ENCODE measurements at places on chromosomes 3 and 15.

GRCh38 chr3:154602241-154602640, 172.3 kb upstream of the GPR149 start:
- DNase-seq: no peak

DNA sequence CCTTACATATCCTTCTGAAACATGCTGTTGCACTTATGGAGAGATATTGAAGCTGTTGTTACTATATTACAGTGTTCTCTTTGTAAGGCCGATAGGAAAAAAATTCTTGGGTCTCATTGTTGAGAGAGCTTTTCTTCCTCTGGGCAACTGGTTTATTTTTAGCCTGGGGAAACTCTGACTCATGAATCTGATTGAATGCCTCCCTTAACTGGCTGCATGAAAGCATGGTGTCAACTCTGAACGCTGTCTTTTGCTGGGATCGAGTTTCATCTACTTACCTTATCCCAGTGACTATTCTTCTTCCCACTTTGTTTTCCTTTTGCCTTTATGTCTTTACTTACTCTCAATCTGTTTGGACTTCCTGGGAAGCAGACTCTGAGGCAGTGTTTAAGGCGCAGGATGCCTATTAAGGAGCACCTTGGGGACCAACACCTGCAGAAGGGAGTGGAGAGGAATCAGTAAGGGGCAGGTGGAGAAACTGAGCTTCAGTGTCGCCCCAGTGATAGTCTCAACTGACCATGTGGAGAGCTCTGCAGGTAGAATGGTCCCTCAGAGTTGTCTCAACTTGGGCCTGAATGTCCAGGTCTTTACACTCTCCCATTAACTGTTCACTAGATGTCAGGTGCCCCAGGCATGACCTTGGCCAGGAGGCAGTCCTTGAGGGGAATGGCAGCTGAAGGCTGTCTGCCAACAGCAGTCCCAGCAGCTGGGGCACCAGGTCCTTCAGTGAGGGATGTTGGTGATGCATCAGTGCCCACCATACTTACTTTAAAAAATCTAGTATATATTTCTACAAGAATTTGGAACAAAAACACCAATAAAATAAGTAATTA, 88.9 kb upstream of the CCNL1 start:
- DNase-seq: no peak

DNA sequence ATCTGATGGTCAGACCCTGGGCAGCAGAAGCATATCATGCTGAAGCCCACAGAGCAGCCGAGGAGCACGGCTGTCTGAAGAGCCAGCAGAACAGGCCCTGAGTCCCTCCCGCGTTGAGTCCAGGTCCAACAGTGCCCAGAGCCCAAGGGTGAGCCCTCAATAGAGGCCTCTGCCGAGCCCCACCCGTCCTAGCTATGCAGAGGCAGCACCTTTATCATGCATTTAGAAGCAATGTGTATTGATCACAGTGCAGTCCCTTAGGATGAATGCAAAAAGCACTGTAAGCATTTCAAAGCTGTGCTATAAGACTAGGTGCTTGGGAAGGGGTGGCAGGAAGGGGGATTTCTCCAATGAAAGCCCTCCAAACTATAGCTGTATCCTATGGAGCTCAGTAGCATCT, 208.5 kb downstream of the GABRB3 start:
- DNase-seq: no peak

GRCh38 chr15:95298729-95299128, 1031.8 kb upstream of the NR2F2 start:
- DNase-seq: no peak

GRCh38 chr3:184354121-184354728, 7.2 kb downstream of the CLCN2 start:
- DNase-seq: peak; percentile 64

- DNase-seq: no peak
Observed at GRCh38 chr3:145359040-145359439, 801.9 kb downstream of the PLOD2 start.

GRCh38 chr15:57401546-57401945, 25.2 kb downstream of the CGNL1 start:
- no peak for DNase-seq

- no peak for DNase-seq
Observed at GRCh38 chr3:47225310-47225906, 57.2 kb downstream of the KIF9 start.

DNA sequence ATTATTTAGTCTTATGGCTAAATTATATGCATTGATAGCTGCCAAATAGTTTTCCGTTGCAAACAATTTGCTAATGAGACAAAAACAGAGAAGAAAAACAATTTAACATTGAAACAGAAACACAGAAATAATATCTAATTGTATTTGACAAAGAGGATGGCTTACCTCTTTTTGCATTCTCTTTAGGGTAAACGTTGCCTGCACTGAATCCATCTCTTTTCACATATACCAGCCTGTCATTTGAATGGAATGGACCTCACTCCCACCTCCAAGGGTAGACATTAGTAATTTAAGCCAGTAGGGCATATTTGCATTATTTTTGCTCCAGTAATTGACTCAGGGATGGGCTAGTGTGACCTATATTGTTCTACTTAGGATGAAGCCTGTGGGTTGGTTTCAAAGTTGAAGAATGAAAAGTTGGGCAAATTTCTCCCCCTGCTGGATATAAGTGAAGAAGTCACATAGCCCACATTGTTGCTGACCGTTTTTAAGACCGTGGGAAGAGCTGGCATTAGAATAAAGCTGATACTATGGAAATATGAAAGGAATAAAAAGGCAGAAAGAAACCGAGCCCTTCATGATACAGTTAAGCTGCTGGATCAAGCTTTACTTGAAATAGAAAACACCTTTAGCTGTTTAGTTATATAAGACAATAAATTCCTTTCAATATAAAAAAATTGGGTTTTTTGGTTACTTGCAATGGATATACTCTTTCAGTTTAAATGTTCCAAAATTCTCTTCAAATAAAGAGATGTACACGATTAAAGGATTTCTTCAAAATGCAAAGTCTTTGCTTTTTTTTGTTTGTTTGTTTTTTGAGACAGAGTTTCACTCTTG, 26.9 kb downstream of the PIERCE2 start:
- no peak for DNase-seq

DNA sequence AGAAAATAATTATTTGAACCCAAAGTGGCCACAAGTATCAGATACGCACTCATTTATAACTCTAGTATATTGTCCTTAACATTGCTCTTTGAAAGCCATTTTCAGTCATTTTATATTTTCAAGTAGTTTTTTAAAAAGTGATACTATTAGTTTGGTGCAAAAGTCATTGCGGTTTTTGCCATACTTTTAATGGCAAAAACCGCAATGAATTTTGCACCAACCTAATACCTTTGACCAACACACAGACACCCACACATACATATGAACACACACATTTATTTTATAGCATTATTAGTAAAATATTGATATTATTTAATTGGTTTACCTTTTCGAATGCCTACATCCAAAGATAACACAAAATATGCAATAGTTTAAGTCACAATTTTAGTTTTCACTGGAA, 154.3 kb downstream of the EPHA3 start:
- DNase-seq: no peak

DNA sequence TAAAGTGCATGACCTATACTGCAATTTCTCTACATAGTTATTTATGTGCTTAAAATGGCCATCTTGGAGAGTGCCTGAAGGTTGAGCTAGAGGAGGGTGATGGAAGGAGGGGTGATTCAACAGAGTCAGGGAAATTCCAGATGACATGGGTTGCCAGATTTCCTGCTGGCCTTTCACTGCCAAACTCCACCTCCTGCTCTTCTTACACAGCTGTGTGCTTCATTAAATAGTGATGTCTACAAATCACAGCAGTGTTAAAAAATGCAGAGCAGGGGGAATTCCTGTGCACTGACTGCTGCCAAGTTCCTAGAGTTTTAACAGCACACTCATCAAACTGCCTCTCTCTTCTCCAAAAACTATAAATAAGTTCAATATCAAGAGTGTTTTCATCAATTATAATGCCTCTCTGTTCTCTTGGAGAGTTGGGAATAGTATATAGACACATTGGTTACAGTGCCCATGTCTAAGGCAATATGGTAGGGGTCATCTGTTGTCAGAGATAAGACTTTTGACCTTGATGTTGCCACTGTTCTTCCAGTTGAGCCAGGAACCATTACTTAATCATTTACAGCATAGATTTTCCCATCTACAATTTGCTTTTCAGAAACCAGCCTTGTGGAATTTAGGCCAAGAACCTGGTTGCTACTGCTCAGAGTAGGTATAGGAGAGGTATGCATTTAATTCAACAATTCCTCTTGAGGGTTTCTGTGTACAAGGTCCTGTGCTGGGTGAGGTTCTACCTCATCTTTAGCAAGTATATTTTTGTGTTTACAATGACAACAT, 79.6 kb downstream of the TP63 start:
- DNase-seq: no peak

GRCh38 chr3:113712129-113712528, 15.7 kb upstream of the USF3 start:
- no peak for DNase-seq

- DNase-seq: no peak
Observed at GRCh38 chr15:95669146-95669922, 661.2 kb upstream of the NR2F2 start.

DNA sequence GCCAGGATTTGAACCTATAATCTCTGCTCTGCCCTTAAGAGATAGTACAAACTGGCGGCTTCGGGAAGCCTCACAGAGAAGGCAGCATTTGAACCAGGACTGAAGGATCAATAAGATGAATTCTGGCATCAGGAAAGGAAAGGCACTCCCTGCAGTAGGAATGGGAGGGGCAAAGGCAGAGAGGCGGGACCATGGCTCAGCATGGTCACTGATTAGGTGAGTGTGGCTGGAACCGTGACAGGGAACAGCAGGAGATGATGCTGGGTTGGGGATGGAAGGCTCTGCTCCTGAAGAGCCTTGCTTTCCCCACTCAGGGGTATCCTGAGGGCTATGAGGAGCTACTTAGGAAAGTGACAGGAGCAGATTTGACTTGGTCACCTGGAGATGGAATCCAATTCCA, 158.5 kb downstream of the FEZF2 start:
- DNase-seq: no peak

DNA sequence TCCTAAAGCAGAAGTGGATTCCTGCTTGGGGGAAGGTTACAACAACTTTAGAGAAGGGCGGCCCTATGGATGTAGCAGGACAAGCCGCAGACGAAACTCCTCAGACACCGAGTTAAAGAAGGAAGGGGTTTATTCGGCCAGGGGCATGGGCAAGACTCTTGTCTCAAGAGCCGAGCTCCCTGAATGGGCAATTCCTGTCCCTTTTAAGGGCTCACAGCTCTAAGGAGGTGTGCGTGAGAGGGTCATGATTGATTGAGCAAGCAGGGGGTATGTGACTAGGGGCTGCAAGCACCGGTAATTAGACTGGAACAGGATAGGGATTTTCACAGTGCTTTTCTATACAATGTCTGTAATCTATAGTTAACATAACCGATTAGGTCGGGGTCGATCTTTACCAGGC, 879 bp upstream of the PDHB start:
- no peak for DNase-seq

Measured in T-helper 9 cell (primary cell).